Motor neuron (in vitro differentiated cells): ENCODE measurements at places on chromosomes 5 and 9. TPM values are rescaled to one million over a fixed set of nuclear protein-coding genes. Genes with fewer than 3 reads are reported as not detected.

Gene BARHL1
- total RNA-seq, result 0.17 and 0.23 TPM in 2 replicates

Gene JAKMIP2
- total RNA-seq, result 32.6 and 34.2 TPM in 2 replicates

Gene CD274
- total RNA-seq, result 0.45 and 1.9 TPM in 2 replicates

Gene IFNA13
- total RNA-seq, result 0.24 and 0.29 TPM in 2 replicates

Gene KIF2A
- total RNA-seq, result 104 and 110 TPM in 2 replicates

Gene CARTPT
- total RNA-seq, result not detected in 2 replicates

Gene NOP16
- 13.0 and 14.6 TPM in 2 replicates for total RNA-seq

Gene PLAC8L1
- 0.36 and 0.75 TPM in 2 replicates for total RNA-seq

Gene SH3RF2
- 0.73 and 0.85 TPM in 2 replicates for total RNA-seq

Gene FCHO2
- 10.5 and 11.0 TPM in 2 replicates for total RNA-seq

Gene PCDHB12
- total RNA-seq, result 7.6 and 8.4 TPM in 2 replicates

Gene STC2
- total RNA-seq, result 30.0 and 33.1 TPM in 2 replicates

Gene ZBED3
- 1.2 and 2.0 TPM in 2 replicates for total RNA-seq

Gene TMEFF1
- total RNA-seq, result 0.19 and 0.31 TPM in 2 replicates
